ENCODE measurements at places on chromosomes 4 and X.

DNA sequence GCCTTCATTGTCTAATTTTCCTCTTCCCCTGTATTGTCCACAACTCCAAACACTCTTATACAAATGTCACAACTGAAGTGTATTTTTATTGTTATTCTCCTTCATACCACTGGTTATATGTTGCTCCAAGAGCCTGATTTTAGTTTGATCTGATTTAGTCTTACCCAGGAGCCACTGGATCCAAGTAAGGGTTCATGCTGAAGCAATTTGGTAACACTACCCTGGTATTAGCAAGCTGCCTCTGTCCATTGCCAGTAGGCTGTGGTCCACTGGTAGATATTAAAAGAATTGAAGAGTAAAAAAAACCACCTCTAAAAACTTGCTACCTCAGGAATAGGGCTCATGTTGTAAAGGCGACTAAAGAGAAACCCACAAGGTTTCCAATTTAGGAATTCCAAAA lies 41.2 kb downstream of the AMOT start:
- no peak for DNase-seq

GRCh38 chr4:78990938-78991810 lies 51.9 kb upstream of the PAQR3 start:
- DNase-seq: no peak

DNA sequence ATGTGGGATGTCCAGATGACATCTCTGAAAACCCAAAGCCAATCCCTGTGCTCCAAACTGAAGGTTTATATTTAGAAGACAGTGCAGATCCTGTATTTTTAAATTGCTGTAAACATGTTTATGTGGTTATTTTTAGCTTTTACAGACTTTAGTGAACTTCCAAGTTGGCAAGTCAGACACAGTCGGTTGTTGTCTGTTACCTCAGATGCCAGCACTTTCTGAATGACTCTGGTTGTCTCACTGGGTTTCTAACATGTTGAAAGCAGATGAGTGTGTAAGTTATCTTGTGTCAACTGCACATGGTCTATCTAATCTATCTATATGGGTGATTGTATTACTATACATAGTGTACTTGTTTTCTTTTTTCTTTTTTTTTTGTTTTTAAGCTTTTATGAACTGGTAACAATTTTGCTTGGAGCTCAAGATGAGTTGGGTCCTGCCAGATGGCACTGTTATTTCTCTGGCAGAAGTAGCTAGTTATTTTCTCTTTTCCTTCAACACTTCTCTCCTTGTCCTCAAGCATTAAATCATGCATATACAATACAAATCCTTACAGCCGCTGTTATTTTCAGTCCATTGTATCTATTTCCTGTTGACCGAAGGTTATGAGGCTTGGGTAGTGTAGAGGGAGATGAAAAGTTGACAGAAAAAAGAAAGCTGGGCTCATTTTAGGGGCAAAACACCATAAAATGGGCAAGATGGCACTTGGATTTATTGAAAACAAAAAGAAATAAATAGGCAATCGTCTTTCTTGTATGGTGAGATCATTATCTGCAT lies 66.3 kb downstream of the GAB1 start:
- DNase-seq: no peak

DNA sequence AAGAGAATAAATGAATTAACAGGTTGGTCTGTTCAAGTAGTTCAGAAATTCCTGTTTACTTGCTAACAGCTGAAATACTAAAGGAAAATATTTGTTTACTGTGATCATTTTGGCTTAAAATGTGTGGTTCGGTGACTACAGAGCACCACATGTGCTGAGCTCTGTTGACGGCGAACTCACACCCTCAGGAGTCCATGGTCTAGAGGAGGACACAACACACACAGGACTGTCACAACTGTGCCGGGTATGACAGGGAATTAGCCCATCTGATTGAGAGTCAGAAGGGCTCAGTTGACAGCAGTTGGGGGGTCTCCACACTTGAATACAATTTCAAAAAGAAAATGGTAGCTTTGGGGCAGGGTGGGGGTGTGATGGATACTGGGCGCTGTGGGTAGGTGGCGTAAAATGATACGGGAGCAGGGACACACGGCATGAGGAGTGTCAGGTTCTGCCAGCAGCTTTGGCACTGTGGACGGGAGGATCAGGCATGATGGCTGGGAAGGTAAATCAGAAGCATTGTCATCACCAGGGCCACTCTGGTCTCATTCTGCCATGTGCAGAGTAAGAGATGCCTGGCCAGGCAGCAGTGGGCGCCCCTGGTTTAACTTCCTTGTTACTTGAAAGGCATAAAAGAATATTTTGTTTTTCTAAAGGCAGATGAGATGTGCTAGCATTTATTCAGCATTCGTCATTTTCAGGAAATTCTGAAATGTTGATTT lies 33.3 kb downstream of the CLDN22 start:
- DNase-seq: no peak

GRCh38 chr4:153113061-153113837 lies 91.0 kb upstream of the TRIM2 start:
- DNase-seq: peak; percentile 12

All from fibroblast of skin of right quadriceps (primary cell).